ENCODE measurements at places on chromosomes 1 and 21.

DNA sequence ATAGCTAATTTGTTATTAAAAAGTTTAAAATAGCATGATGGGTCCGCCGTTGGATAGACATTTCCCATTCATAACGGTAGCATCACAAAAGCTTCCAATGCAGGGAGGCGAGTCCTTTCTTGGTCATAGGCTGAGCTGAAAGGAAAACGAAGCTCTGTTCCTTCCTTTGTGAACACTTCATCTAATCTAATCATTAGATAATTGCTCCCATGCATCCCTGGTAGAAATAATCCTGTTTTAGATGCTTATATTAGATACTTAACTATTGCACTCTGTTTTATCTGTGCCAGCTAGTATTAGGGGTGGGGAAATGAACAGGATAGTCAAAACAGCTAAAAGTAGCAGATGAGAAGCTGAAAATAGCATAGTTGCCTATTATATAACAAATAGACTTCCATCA, 215.0 kb downstream of the SLC35F3 start:
- DNase-seq = peak; percentile 41

DNA sequence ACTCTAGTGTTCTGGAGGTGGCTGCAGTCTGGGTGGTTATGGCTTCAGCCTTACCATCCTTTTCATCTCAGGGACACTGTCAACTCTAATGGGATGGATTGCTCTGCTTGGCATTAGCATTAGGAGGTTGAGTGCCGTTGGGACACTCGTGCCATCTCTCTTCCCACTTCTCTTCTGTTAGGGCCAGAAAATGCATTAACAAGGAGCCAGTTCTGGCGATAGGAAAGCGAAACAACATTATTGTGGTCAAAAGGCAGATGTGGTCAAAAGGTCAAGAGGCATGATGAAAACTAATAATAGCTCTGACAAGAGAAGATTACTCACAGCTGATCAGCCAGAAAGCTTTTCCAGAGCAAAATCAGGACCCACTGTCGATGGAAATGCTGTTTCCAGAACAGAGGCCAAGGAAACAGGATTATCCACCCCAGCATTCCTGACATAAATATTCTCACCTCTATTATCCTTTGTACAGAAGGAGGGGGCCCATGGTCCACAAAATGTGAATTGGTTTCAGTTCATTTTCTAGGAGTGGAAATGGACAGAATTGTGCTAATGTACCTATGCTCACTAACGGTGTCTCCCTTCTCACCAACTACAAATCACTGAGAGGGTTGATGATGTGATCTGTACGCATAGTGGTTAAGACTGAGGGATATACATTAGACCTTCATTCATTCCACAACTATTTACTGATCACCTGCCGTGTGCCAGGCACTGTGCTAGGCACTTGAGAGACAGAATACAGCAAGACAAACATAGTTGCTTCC, 72.0 kb downstream of the ST6GALNAC5 start:
- no peak for DNase-seq

DNA sequence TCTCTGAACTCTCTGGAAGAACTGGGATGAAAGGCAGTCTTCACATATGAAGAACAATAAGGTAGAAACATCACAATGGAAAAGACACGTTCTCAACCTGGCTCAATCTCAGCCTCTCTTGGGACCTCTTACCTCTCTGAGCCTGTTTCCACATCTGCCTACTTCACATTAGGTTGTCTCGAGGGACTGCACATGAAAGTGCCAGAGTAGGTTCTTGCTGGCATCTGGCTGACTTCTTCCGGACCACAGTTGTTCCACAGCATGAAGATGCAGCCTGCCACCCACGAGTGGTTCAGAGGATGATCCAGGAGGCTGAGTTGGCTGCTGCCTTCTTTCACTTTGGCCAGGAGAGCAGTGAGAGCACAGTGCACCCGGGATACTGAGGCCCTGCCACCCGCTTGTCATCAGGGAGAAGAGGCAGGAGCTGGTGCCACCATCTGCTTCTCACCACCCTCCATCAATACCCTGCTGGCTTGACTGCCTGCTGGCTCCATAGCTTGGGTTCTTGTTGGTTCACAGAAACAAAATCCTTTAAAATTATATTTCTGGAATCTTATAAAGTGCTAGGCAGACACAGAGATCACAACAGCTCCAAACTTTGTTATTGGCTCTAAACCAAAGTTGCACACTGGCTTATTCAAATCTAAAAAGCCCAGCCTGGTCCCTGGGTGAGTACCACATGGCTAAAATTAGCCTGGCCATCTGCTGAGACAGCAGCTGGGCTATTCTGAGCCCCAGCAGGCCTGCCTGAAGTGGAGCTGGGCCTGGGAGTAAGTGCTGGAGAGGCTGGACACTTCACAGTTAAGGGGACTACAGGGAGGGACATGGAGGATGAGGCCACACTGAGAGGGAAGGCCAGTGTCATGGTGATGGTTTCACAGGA, 46.9 kb upstream of the LIN9 start:
- DNase-seq = peak; percentile 86

GRCh38 chr21:41219498-41220207, 51.7 kb downstream of the BACE2 start:
- DNase-seq = no peak

- DNase-seq = peak; percentile 55
These were observed 27.7 kb downstream of the KNCN start for GRCh38 chr1:46523496-46524353.

- peak; percentile 24 for DNase-seq
These were observed 1.1 kb downstream of the LRRC8C start for GRCh38 chr1:89633800-89634625.

GRCh38 chr1:219555031-219555692, 57.7 kb downstream of the ZC3H11B start:
- DNase-seq = no peak

- no peak for DNase-seq
These were observed 4.2 kb downstream of the UBR4 start for GRCh38 chr1:19205845-19206244.
